NCI-H1105 (cell line): ENCODE measurements at places on chromosomes 6 and 20.

GRCh38 chr6:156867121-156867520, 89.9 kb downstream of the ARID1B start:
- DNase-seq, result no peak

GRCh38 chr6:89250239-89250638, 33.1 kb upstream of the GABRR1 start:
- no peak for DNase-seq

DNA sequence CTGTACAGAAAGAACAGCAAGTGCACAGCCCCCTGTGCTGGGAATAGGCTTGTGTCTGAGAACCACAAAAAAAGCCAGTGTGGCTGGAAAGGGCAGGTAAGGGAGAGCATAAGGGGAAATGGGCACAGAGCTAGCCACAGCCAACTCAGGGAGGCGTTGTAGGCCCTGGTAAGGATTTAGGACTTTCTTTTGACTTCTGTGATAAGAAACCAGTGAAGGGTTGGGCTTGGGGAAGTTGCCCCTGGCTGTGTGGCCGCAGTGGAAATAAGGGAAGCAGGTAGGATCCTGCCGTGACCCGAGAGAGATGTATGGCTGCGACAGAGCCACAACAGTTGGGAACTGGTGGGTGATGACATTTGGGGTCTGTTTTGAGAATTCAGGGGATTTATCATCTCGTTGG, 30.0 kb upstream of the PHACTR2 start:
- no peak for DNase-seq

DNA sequence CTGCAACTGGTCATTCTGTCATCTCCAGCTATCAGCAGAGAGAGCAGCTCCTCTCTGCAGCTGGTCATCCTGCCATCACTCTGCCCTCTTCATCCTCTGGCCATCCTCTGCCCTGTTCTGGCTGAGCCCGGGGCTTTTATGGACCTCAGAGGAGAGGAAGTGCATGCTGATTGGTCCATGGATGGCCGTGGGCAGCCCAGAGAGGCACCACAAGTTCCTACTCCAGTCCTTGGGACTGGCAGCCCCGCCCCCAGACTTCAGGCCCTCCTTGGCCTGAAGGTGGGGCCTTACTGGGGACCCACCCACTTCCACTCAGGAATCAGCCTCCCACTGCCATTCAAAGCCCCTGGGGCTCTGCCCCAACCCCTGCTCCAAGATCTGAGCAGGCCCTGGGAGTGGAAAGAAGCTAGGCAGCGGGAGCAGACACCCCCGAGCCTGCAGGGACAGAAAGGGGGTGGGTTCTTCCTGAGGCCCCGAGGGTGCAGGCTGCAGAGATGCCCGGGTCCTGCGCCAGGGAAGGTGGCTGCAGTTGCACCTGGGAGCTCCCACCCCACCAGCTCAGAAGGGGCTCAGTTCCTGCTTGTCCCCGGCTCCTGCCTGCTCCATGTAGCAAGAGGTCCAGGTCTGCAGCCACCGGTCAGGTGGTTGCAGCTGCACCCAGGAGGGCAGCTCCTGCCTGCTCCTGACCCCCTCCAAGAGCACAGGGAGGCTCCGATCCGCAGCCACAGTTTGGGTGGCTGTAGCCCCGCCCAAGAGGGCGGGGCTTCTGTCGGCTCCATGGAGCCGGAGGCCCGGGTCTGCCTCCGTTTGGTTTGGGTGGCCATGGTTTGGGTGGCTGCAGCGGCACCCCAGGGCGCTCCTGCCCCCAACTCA, 34.1 kb upstream of the HMGA1 start:
- DNase-seq, result no peak

- DNase-seq, result no peak
Measured at GRCh38 chr6:22783931-22784330, 214.6 kb downstream of the HDGFL1 start.

- DNase-seq, result no peak
Measured at GRCh38 chr20:62358171-62359042, 8.7 kb downstream of the LAMA5 start.

- DNase-seq, result no peak
Measured at GRCh38 chr20:5065166-5065878, 54.4 kb downstream of the PCNA start.

DNA sequence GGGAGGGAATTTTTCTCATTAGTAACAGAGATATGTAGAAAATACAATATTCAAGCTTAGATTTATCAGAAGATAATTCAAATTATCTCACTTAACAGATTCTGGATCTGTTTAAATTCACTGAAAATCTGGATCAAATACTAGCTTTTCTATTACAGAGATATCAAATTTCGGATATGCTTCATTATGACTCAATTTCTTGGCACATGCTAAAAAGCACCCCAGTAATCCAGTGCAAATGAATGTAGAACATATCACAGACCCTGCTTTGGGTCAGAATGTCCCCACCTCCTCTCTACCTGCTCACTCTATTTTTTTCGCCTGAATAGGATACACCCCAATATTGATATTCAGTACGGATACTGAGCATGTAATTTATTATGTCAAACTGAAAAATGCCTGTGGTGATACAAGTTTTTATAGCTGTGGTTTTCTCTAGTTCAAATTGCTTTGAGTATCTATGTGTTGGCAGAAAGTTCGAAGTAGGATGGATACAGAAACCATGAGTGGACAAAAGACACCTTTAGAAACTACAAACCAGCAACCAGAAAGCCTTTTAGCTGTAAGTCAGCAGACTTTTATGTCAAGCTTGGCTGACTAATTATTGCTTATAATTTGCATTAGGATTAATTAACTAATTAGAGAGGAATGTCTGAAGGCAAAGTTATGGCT, 290.0 kb downstream of the TFAP2B start:
- DNase-seq, result no peak

GRCh38 chr6:149891259-149891658, 6.7 kb downstream of the RAET1E start:
- DNase-seq, result no peak
